ENCODE measurements at places on chromosomes 2 and 18. TPM values are rescaled to one million over a fixed set of nuclear protein-coding genes. Genes with fewer than 3 reads are reported as not detected.
A peak's percentile ranks its signal among the peaks of the same experiment; 100 is the strongest.

Gene CD8A
- total RNA-seq = not detected

Gene SDC1
- 132 TPM for total RNA-seq

Gene UXS1
- 141 TPM for total RNA-seq

DNA sequence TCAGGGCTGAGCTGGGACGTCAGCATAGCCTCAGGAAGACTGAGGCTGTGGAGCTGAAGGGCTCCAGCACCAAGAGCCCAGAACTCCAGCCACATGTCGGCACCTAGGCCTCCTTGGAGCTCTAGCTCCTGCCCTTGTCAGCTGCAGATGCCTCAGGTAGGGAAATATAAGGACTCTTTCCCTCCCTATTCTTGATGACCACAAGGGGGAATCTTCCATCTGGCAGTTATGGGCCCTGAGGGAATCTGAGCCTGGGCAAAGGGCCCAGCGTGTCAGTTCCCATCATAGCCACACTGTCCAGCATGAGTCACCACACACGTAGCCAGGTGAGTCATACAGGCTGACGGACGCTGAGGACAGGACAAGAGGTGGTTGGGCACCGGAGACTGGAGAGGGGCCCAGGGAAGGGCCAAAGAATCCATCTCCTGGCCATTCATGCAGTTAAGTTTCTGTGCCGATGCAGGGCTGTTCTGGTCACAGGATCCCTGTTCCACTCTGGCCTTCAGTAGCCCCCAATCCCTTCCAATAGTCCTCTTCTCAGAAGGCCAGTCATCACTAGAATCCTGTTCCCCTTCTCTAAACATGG lies 1.8 kb downstream of the MPV17 start:
- peak; percentile 99 for DNase-seq

- no peak for DNase-seq
These were observed 18.4 kb upstream of the PIEZO2 start for GRCh38 chr18:11167778-11168177.

DNA sequence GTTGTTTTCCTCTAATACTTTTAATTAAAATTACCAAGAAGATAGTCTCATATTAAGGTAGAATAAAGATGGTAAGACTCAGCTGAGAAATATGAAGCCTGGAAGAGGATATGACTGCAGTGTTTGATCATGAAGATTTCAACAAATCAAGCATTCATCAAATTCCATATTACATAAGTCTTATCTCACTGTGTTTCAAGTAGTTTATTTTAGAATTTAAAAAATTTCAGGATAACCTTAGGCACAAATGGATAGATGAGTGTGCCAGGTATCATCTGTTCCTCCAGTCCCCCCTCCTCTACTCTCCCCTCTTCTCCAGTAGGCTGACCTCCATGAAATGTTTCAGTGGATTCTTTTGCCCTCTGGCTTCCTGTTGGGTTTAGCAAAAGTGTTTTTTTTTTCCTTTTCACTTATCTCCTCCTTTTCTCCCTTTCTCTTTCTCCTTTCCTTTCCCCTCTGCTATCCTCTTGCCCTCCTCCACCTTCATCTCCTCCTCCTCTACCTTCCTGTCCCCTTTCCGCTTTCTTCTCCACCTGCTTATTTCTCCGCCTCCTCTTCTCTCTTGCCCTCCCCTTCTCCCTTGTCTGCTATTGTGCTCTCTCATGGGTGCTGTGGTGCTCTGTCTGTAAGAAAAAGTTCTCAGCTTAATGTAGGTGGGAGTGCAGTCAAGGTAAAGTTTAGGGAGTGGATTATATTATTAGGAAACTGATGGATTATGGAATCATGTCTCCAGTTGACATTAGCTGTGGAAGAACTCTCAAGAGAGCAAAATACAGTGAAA lies 72.8 kb downstream of the ABI2 start:
- no peak for DNase-seq

- no peak for DNase-seq
These were observed 290.8 kb downstream of the GBX2 start for GRCh38 chr2:235877275-235877802.

Gene RGPD4
- total RNA-seq = under 0.01 TPM

DNA sequence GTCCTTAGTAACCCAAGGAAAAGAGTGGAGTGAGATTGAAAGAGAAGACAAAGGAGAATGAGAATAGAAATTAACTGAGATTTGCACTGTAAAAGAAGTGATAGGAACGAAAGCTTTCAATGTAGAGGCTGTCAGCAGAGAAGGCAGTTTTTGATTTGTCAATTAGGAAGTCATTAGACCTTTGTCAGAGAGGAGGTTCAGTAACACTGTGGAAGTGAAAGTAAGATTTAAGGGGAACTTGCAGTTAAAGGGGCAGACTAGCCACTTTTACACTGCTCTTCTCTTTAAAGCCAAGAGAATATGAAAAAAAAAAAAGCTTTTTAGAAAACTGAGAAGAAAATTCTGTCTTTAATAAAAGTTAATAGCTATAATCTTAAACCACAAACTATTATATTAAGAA lies 11.5 kb upstream of the KYNU start:
- peak; percentile 63 for DNase-seq

GRCh38 chr18:77157312-77157711 lies 24.7 kb upstream of the MBP start:
- no peak for DNase-seq

- DNase-seq = no peak
These were observed 743 bp downstream of the XPO1 start for GRCh38 chr2:61537277-61537949.

DNA sequence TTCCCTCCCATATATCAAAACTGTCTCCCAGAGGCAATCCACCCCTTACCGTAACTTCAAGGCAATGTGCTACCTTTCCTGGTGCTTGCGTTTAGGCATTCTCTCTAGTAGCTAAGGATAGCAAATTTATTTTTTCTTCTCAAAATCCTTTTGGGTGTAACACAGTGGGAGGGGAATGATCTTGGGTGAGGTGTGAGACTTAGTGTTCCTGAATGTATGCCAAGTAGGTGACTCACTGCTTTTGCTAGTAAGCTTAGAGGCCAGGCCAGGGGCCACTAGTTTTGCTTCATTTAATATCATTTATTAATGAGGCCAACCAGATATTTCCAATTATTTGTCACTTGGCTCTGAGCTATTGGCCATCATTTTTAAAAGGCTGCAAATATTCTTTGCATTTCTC lies 135.5 kb downstream of the NAPG start:
- peak; percentile 95 for DNase-seq

DNA sequence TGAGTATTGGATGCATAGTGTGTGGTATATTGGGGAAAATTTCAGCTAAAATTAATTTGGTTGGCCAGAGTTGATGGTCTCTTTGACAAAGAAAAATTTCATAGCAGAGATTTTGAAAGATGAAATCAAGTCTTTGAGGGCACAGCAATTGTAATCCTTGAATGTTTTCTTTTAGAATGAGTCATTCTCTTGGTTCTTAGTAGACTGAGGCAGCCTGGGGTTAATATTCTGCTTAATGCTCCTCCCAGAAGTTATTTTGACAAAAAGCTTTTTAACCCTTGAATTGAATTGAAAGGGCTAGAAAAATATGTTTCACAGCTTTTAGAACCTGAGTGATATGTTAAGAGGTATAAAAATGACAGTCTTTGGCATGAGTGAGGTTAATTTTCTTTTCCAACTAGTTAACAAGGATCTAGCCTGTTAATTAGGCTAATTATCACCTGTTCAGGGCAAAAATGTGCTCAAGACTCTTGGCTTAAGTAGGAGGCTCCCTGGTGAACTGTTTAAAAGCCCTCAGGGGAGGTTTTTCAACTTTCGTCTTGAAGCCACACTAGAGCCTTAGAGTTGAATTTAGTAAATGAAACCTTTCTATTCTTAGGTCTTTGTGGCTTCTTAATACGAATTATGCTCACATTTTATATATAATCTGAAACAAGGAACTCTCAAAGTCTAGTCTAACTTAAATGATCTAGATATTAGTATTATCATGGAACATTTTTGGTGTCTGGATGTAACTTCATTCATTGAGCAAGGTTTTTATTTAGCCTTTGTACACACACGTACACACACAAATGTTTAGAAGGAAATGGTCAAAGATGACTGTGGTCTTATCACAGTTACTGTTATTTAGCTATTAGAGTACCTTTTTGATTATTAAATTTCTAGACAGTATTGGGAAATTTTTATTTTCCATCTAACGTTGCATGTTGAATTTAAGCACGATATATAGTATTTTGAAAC lies 272.5 kb downstream of the ZNF407 start:
- peak; percentile 71 for DNase-seq

Gene XDH
- 2.0 TPM for total RNA-seq

DNA sequence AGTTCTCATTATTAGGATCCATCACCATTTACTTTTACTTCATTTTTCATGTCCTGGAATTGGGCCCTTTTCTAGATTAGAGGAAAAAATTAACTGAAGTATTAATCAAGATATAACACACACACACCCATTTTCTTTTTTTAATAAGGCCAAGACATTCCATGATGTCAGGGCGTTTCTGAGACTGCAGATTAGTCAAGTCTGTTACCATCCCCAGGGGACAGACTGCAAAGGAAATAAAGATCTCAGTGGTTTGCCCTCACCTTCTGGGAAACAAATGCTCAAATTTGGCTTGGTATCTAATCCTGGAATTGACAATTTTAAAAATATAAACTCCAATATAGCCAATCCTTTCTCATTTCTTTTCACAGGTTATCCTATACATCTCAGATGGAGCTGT lies 27.4 kb downstream of the RMP24 start:
- no peak for DNase-seq

DNA sequence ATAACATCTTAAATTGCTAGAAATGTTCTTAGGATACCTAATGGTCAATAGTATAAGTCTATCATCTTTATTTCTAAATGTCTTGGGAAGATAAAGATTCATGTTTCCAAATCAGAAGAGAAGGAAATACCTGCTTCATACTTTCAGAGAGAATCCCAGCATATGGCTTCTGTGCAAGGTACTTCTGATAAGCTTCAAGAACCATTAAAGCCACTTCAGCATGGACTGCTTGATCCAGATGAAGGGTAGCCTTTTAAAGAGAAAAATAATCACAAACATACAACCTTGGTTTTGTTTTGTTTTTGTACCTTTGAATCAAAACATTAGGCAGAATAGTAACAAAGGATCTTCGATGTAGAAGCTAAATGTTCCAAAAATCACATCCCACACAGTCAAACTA lies 44.0 kb downstream of the EPG5 start:
- DNase-seq = no peak

Gene PLGLB1
- 4.5 TPM for total RNA-seq

Gene ASIC4
- not detected for total RNA-seq

Gene AGXT
- not detected for total RNA-seq

- DNase-seq = no peak
These were observed 65.8 kb upstream of the PIEZO2 start for GRCh38 chr18:11215216-11215615.

GRCh38 chr2:178111743-178112142 lies 494 bp upstream of the RBM45 start:
- no peak for DNase-seq

- no peak for DNase-seq
These were observed 8.0 kb upstream of the SPEG start for GRCh38 chr2:219426534-219427136.

- DNase-seq = no peak
These were observed 4.2 kb upstream of the SIX2 start for GRCh38 chr2:45013229-45014015.

Gene AQP12A
- total RNA-seq = not detected

GRCh38 chr18:13276530-13277520 lies 58.3 kb downstream of the LDLRAD4 start:
- no peak for DNase-seq

DNA sequence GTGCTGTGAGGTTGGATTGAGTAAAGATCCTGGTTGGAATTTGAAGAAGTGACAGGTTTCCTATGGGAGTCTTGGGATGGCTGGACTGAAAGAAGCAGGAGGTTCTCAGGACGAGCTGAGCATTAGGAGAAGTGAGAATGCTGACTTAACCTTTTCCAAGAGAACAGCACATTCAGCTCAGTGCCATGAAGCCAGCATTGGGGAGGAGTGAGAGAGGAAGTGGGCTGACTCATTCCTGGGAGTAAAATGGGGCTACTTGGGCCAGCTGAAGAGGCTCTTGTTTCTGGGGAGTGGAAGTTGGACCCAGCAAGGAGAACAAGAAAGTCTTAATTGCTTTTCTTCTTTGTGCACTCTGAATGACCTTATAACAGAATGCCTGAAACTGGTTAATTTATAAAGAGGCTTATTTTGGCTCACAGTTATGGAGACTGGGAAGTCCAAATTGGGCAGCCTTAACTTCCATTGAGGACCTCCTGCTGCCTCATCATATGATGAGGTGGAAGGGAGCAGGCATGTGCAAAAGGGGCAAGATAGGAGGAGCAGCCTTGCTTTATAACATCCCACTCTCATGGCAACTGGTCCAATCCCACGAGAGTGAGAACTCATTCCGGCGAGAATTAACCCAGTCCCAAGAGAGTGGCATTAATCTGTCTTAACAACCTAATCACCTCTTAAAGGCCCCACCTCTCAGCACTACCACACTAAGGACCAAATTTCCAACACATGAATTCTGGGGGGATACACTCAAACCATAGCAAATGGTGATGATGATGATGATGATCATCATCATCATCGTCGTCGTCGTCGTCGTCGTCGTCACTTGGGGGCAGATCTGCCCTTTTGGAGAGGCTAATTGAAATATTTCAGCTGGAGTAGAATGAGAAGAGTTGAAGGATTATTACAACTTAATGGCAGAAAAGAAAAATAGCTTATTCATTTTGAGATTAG lies 26.1 kb downstream of the DGUOK start:
- DNase-seq = peak; percentile 30

GRCh38 chr18:34942276-34942675 lies 98.9 kb upstream of the MAPRE2 start:
- peak; percentile 87 for DNase-seq

- DNase-seq = no peak
These were observed 24.1 kb downstream of the ELP2 start for GRCh38 chr18:36153771-36154170.

Gene ZAP70
- not detected for total RNA-seq

- DNase-seq = no peak
These were observed 434.4 kb upstream of the ETAA1 start for GRCh38 chr2:66962716-66963115.

DNA sequence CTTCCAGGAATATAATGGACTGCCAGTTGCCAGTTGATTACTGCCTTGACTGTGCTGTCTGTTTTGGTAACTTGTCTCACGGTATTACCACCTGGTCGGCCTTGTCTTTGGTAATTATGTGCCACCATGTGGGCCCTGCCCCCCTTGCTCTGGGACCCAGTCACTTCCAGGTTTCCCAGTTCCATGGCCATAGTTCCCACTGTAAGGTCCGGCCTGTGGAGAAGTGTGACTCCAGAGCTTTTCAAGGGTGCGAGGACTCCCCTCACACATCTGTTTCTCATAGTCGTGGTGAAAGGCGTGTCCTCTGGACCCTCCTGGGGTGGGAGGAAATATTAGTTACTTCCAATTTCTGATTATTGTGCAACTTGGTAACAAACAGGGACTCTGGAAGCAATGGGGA lies 150.5 kb downstream of the SEPTIN10 start:
- DNase-seq = no peak

- DNase-seq = no peak
These were observed 5.5 kb downstream of the ZNF532 start for GRCh38 chr18:58870130-58870529.

All from renal cortical epithelial cell (primary cell).